ENCODE measurements at places on chromosomes 3 and 15. TPM values are rescaled to one million over a fixed set of nuclear protein-coding genes. Genes with fewer than 3 reads are reported as not detected.

DNA sequence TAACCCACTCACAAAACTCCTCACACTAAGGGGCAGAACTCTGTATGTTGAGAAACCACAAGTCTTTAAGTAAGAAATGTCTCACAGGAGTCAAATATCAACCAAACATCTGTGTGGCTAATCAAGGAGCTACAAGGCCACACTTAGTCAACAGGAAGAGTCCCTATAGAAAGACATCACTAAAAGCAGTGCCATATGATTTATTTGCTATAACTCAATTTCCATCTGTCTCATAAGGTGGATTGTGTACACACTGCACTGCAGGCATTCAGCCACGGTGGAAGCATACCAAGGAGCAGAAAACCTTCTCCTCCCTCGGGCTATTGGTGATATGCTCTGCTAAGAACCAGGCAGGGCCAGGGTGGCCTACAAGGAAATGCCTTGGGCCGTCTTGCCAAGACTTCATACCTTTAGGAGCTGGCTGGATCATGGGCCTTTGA, 197.6 kb upstream of the CFAP20DC start:
- no peaks in the 10 kb centered on the region for H3K36me3 ChIP-seq
- H3K27ac ChIP-seq: no peak overlapping the region
- DNase-seq: no peak
- no peaks in the 10 kb centered on the region for H3K27me3 ChIP-seq
- H3K4me1 ChIP-seq: no peaks in the 10 kb centered on the region
- no peak overlapping the region for H3K4me3 ChIP-seq

- DNase-seq: no peak
- no peaks in the 10 kb centered on the region for H3K27me3 ChIP-seq
- H3K4me3 ChIP-seq: no peak overlapping the region
- H3K27ac ChIP-seq: no peak overlapping the region
- no peaks in the 10 kb centered on the region for H3K4me1 ChIP-seq
Observed at GRCh38 chr3:181253796-181254195, 264.3 kb upstream of the DNAJC19 start.

DNA sequence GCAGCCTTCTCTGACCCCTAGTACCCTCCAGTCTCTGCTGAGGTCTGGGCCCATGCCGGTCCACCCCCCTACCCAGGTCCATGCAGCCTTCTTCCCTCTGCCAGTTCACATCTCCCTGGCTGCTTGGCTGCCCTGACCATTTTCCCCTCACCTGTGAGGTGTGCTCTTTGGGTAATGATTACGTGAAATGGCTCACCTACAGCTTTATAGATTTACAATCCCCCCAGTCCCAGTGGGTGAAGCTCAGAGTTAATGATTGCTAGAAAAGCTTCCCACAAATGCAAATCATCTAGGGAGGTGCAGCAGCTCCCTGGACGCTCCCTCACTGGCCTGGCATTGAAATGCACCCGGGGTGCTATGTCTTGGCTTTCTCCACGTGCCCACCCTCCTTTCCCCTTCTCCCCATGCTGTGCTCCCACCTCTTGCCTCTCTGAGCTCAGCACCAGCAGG, 18.7 kb downstream of the PAQR5 start:
- no peaks in the 10 kb centered on the region for H3K27me3 ChIP-seq
- H3K4me1 ChIP-seq: no peaks in the 10 kb centered on the region
- H3K4me3 ChIP-seq: no peak overlapping the region
- no peak for DNase-seq
- no peaks in the 10 kb centered on the region for H3K36me3 ChIP-seq
- no peak overlapping the region for H3K27ac ChIP-seq

GRCh38 chr15:72982714-72983113, 69.5 kb upstream of the NEO1 start:
- no peaks in the 10 kb centered on the region for H3K4me1 ChIP-seq
- H3K27me3 ChIP-seq: no peaks in the 10 kb centered on the region
- no peaks in the 10 kb centered on the region for H3K36me3 ChIP-seq
- no peak overlapping the region for H3K4me3 ChIP-seq

DNA sequence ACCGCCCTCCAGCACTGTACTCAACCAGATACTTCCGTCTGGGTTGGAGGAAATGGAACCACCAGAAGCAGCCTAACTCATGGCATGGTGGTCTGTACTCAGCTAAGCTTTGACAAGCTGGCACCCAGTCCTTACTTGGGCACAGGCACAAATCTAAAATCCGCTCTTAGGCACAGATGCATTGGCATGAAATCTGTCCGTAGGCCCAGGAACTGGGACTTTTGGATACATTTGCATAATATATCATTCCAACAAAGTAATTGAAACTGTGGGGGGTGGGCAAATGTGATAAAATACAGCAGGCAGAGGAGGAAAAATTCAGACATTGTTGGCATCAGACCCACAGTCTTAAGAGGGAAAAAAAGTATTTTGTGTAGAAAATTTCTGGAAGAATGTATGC, 75.4 kb downstream of the C3orf85 start:
- H3K27me3 ChIP-seq: no peaks in the 10 kb centered on the region
- no peak overlapping the region for H3K27ac ChIP-seq
- H3K4me1 ChIP-seq: no peaks in the 10 kb centered on the region
- no peak for DNase-seq

DNA sequence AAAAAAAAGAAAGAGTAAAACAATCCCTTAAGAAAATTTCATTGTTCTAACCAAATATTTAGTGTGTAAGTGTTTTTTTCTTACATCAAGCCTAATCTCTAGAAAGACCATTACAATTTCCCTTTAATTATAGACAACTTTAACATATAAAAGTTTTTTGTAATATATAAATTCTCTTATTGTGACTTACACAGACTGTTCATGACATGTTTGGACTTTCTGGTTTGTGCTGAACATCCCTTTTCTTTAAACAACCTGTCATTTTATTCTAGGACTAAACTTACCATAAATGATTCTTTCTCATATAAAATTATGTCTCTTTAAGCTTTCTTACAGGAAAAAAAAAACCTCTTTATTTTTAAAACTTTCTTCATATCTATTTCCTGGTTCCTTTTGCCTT, 13.0 kb upstream of the BTLA start:
- H3K4me3 ChIP-seq: no peak overlapping the region
- no peak for DNase-seq
- H3K27me3 ChIP-seq: no peaks in the 10 kb centered on the region
- no peak overlapping the region for H3K27ac ChIP-seq
- H3K4me1 ChIP-seq: peaks cover 7% of the 10 kb centered on the region
- H3K36me3 ChIP-seq: no peaks in the 10 kb centered on the region

DNA sequence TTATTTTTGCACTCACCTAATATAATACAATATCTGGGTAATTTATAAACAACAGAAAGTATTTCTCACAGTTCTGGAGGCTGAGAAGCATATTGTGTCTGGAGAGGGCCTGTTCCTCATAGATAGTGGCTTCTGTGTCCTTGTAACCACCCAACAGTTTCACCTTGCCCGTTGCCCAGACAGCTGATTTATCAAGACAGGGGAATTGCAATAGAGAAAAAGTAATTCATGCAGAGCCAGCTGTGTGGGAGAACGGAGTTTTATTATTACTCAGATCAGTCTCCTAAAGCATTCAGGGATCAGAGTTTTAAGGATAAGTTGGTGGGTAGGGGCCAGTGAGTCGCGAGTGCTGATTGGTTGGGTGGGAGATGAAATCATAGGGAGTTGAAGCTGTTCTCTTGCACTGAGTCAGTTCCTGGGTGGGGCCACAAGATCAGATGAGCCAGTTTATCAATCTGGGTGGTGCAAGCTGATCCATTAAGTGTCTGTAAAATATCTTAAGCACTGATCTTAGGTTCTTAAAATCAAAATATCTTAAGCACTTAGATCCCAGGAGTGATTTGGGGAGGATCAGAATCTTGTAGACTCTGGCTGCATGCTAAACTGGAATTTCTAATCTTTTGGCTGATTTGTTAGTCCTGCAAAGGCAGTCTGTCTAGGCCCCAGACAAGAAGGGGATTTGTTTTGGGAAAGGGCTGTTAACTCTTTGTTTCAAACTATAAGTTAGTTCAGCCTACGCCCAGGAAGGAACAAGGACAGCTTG, 33.9 kb upstream of the C15orf39 start:
- DNase-seq: no peak
- H3K4me3 ChIP-seq: no peak overlapping the region
- H3K27me3 ChIP-seq: no peaks in the 10 kb centered on the region
- H3K36me3 ChIP-seq: no peaks in the 10 kb centered on the region
- no peak overlapping the region for H3K27ac ChIP-seq

- no peak for DNase-seq
- no peak overlapping the region for H3K27ac ChIP-seq
- H3K4me3 ChIP-seq: no peak overlapping the region
Observed at GRCh38 chr15:38768970-38769369, 204.4 kb upstream of the RASGRP1 start.

DNA sequence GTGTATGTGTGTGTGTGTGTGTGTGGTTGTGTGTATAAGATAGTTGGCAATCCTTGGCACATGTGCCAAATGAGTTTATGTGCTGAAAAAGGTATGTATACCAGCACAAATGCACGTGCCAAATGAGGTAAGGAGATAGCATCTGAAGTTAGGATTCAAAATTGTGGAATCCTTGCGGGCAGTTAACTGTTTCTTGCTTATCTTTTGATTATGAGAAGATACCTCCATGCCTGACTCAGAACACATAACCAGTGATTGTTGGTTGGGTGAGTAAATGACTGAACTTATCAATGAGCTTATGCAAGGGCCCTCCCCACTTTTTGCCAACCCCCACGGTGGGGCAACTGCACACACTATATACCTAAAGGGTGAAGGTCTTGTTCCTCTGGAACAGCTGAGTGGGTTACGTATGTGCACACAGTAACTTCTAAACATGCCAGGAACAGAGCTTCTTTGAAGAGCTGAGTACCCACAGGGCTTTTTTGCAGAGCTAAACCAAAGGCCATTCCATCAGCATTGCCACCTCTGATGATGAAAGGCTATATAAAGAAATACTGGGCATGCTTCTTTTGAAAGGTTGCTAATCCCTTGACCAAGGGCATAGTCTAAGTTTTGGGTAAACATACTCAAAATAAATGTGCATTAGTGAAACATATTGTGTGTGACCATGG, 60.1 kb downstream of the MEIS2 start:
- no peaks in the 10 kb centered on the region for H3K27me3 ChIP-seq
- H3K27ac ChIP-seq: no peak overlapping the region
- no peaks in the 10 kb centered on the region for H3K4me1 ChIP-seq

The ZIC1 gene
- total RNA-seq: not detected

The TMEM40 gene
- not detected for total RNA-seq

The KBTBD13 gene
- total RNA-seq: not detected

The FAM174B gene
- 3.9 TPM for total RNA-seq

The GOLGA8H gene
- not detected for total RNA-seq

The SNTN gene
- total RNA-seq: not detected

All from CD8-positive, alpha-beta memory T cell (primary cell).